ENCODE measurements at places on chromosomes 11 and 22. TPM values are rescaled to one million over a fixed set of nuclear protein-coding genes. Genes with fewer than 3 reads are reported as not detected.

DNA sequence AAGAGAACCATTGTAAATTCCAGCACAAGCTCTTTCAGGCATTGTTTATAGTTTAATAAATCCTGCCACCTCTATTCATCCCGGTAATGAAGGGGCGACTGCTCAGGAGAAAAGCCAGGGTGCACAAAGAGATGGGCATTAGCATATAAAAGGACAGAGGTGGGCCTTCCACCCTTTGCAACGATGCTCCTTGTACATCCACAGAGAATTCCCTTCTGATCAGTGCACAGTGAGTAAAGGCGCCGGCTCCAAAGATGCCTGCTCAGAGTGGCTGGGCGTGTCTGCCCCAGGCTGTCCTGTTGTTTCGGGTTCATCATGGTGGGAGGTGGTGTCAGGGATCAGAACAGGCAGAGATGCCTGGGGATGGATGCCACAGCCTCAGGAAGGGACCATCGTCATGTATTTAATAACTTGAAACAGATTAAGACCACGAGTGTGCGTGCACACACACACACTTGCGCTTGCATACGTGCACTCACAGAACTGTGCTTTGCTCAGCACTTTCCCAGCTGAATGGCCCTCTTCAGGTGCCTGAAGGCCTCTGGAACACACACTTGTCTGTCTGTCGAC, 305.0 kb downstream of the TBC1D22A start:
- no peak for DNase-seq

DNA sequence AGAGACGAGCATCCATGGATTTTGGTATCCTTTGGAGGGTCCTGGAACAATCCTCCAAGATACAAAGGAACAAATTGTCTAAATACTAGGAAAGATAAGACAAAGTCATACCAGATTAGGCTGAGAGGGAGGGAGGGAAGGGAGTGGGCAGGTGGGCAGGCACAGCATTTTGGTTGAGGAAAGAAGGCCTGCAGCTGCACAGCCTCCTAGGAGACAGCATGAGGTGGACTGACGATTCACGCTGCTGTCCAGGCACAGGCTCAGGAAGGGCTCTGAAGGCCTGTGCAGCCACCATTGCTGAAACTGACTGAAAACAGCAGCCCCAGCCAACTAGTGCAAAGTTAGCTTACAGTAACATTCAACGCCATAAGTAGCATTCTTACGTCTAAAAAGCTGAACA, 64.7 kb downstream of the PACSIN2 start:
- DNase-seq, result no peak

- DNase-seq, result no peak
Observed at GRCh38 chr11:73997120-73997770, 11.6 kb downstream of the UCP3 start.

GRCh38 chr22:40666151-40666848, 13.0 kb upstream of the MCHR1 start:
- no peak for DNase-seq

- DNase-seq, result no peak
Observed at GRCh38 chr11:105148241-105148640, 8.7 kb upstream of the CARD18 start.

MN1 gene
- 9.9 TPM for total RNA-seq

- no peak for DNase-seq
Observed at GRCh38 chr11:70637949-70638583, 239.7 kb downstream of the CTTN start.

DEPDC7 gene
- 0.74 TPM for total RNA-seq

DNA sequence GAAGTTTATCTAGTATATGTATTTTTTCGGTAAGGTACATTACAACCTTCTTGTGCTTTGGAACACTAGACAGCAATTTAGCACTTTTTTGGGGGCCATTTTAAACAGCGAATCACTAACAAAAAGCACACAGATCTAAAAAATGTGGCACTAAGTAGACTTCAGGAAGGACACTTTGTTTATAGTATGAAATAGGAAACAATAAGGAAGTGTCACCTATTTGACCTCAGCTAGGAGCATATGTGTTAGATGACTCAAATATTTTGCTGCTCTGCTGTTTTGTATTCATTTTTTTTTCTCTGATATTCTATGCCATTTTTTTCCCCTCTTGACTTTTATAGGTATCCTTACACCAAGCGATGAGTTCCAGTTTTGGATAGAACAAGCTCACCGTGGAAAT, 5.6 kb downstream of the DYNC2H1 start:
- DNase-seq, result no peak

- DNase-seq, result peak; percentile 35
Observed at GRCh38 chr11:109853156-109853776, 239.9 kb upstream of the ZC3H12C start.

XKR3 gene
- not detected for total RNA-seq

SULT4A1 gene
- 16.5 TPM for total RNA-seq

- no peak for DNase-seq
Observed at GRCh38 chr22:35053060-35053835, 12.7 kb upstream of the ISX start.

GRCh38 chr11:2260491-2261364, 9.7 kb downstream of the ASCL2 start:
- DNase-seq, result no peak

GRCh38 chr11:29153078-29153477, 863.8 kb downstream of the KCNA4 start:
- DNase-seq, result no peak

CD248 gene
- total RNA-seq, result 2.9 TPM

- no peak for DNase-seq
Observed at GRCh38 chr11:65641297-65642013, 3.6 kb downstream of the SIPA1 start.

- DNase-seq, result peak; percentile 8
Observed at GRCh38 chr11:109040303-109040702, 375.4 kb downstream of the DDX10 start.

C11orf16 gene
- not detected for total RNA-seq

DNA sequence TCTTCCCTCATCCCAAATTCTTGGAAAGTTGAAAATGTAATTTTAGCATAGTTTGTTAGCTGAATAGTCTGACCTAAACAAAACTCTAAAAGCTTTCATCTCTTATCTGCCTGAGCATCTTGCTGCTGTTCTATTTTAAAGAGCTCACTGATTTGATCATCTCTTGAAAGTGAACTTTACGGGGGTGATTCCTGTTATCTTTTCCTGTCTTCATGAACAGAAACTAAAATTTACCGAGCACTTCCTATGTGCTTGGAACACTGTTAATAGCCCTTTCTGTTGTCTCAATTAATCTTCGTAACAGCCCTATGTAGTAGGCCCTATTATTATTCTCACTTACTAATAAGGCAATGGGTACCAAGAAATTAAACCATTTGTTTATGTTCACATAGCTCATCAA, 12.3 kb downstream of the AMOTL1 start:
- no peak for DNase-seq

DNA sequence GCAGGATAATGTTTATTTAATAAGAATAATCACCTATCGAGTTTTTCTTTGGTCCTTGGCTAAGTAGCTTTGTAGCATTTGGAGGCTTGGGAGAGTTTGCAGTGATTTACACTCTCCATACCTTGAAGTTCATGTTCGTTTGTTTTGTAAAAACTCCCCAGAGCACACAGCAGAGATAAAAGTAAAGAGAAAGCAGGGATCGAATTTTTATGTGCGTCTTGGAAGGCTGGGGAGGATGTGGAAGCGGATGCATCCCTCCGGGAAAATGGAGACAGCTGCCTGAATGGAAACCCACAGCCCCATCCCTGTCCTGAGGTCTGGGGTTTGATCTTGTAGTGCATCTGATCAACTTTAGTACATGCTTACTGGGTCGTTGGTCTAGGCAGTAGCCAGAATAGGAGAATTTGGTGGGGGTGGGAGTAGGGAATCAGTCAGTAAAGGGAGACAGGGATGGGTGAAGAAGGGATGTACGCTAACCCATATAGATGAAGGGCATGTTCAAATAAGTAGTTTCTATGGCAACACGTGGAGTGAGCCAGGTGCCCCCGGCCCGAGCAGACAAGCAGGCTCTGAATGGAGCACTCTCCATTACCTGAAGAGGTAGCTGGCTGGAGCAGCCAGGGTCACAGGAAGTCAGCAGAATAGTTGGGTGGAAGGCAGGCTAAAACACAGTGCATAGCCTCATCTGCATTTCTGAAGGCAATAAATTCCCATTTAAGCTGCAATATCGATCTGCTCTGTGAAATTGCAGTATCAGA, 147.8 kb downstream of the COMMD9 start:
- DNase-seq, result no peak
